ENCODE measurements at places on chromosomes 7 and 10.

GRCh38 chr7:85573844-85574243 lies 387.0 kb upstream of the SEMA3D start:
- no peak for DNase-seq

GRCh38 chr7:84384417-84384816 lies 189.8 kb upstream of the SEMA3A start:
- DNase-seq: no peak

DNA sequence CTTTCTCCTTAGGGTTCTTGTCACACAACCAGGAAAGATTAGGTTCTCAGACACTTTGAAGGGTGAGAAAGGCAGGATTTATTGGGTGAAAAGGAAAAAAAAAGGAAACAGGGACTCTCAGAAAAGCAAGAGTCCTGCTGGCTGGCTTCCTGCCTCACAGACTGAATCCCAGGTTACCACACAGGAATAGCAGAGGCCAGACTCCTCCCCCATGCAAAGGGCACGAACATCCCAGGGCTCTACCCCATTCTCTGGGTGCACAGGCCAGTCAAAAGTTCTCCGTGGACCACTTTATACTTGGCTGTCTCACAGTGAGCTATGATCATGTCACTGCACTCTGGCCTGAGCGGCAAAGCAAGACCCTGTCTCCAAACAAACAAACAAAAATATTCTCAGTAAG lies 42.6 kb downstream of the HOXA1 start:
- no peak for DNase-seq

DNA sequence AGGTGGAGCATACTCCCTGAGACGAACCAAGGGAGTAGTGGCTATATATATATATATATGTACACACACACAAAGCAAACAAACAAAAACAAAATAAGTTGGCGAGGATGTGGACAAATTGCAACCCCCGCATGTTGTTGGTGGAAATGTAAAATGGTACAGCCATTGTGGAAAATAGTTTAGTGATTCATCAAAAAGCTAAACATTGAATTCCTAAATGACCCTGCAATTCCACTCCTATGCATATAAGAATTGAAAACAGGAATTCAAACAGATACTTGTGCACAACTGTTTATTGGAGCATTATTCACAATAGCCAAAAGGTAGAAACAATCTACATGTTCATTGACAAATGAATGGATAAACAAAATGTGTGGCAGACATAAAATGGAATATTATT lies 407.9 kb downstream of the KCNMA1 start:
- DNase-seq: no peak

GRCh38 chr10:3485057-3485686 lies 299.8 kb downstream of the KLF6 start:
- no peak for DNase-seq

- no peak for DNase-seq
These were observed 305.0 kb upstream of the LRGUK start for GRCh38 chr7:133822001-133822641.

GRCh38 chr10:94210440-94211168 lies 152.1 kb downstream of the NOC3L start:
- no peak for DNase-seq

DNA sequence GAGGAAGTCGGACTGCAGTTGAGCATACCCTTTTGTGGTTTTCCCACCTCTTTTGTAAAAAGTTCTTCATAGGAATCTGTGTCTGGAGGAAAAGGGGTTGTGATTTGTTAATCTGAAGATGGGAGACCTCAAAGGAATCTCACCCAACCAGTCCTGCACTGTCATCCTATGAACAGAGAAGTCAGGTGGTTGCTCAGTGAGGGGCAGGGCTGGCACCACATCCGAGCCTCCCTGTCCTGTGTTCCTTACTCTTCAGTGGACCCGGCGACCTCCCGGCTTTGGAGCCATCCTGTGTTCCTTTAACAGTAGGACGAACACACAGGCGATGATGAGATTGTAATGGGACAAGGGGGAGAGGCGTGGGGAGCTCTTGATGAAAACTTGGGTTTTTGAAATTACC lies 2.8 kb upstream of the MGMT start:
- no peak for DNase-seq

DNA sequence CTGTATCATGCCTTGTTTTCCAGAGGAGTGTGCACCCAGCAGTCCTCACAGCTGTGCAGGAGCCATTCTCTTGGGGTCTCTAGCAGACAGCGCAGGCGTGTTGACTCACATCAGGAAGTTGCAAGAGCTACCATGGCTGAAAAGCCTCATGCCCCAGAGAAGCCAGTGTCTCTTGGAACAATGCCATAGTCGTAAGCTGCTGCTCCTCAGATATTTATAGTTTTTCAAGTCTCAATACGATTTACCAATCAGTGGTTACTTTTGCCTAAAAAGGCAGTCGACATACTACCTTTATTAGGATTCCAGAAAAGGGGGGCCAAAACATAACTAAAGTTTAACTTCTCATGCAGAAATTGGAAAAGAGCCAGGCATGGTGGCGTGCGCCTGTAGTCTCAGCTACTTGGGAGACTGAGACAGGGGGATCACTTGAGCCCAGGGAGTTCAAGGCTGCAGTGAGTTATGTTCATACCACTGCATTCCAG lies 407.7 kb downstream of the PARD3 start:
- DNase-seq: no peak

DNA sequence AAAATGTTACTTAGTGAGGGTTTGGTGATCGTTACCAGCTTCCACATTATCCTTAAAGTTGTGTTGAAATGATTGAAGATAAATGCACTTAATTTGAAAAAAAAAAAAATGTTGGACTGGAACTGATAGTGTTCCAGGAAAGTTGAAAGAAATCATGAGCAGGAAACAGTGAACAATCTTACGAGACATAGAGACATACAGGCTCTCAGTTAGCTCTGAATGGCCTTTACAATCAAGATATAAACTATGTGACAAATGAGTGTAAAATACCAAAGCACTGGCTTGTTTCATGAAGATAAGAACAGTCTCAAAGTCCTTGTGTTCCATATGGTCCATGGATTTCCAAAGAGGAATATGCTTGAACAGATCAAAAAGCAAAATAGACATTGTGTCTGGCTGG lies 430.1 kb upstream of the ETV1 start:
- DNase-seq: no peak

DNA sequence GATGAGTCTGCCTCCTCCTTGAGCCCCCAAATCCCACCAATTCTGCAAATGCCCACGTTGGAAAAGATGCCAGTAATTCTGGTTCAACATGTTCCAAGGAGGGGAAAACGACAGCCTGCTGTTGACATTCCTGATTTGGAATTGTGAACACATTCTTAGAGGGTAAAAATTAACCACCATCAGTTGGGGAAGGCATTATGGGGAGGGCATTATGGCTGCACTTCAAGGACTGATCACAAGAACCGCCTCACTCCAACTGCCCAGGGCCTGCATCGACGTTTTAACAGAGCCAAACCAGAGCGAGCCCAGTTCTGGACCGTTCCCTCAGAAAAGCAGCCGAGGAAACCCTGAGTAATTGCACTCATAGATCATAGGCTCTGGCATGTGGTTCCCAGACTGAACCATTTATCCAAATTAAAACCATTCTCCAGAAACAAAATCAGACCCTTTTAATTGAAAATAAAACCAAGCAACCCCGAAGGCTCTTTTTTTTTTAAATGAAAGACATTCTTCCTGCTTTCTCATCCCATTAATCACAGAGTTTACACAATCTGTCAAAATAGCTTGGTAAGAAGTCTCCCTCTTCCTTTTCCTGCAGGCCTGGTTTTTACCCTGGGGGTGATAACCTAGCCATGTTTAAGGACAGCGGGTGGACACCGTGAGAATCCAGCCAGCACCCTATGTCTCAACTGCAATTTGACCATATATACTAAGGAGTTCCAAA lies 8.0 kb downstream of the TNS3 start:
- DNase-seq: no peak

DNA sequence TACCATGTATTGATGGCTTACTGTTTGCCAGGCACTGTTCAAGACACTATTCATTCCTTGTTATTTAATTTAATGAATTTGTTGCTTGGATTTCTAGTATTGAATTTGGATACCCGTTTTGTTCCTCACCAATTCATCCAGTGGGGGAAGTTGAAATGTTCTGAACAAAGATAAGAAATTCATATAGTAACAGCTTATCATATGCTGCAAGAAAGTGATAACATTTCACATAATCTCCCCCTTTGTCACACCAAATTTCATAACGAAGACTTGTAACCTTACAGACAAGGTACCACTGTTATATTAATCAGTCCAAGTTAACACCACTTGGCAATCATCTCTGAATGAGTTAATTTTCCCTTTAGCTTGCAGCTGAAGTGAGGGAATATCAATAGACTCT lies 42.1 kb downstream of the SCIN start:
- DNase-seq: no peak

- DNase-seq: no peak
These were observed 4.1 kb downstream of the COA1 start for GRCh38 chr7:43725251-43725650.

GRCh38 chr7:54917613-54918391 lies 101.0 kb upstream of the EGFR start:
- no peak for DNase-seq

GRCh38 chr7:44798649-44799305 lies 2.3 kb downstream of the PPIA start:
- no peak for DNase-seq

- no peak for DNase-seq
These were observed 144.8 kb upstream of the KLF14 start for GRCh38 chr7:130878785-130879184.

DNA sequence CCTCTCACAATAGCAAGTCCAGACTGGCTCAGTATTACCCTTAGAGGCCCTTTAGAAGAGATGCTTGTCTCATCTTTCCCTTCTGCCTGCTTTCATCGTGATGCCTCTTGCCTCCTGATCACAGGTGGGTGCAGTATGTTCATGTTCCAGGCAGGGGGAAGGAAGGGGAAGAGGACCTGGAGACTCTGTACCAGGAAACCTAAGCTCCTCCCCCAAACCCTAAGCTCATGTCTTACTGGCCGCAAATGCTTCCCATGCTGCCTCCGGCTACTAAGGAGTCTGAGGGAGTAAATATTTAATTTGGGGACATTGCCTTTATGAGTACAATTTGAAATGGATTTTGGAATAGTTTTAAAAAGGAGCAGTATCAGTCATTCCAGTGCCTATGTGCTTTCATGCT lies 192.6 kb downstream of the CDCA7L start:
- DNase-seq: no peak

- peak; percentile 1 for DNase-seq
These were observed 40.4 kb upstream of the DLX5 start for GRCh38 chr7:97064972-97065587.

- no peak for DNase-seq
These were observed 121.7 kb upstream of the CSTF2T start for GRCh38 chr10:51821045-51821444.

- DNase-seq: no peak
These were observed 51.9 kb upstream of the ABLIM1 start for GRCh38 chr10:114709984-114710383.

DNA sequence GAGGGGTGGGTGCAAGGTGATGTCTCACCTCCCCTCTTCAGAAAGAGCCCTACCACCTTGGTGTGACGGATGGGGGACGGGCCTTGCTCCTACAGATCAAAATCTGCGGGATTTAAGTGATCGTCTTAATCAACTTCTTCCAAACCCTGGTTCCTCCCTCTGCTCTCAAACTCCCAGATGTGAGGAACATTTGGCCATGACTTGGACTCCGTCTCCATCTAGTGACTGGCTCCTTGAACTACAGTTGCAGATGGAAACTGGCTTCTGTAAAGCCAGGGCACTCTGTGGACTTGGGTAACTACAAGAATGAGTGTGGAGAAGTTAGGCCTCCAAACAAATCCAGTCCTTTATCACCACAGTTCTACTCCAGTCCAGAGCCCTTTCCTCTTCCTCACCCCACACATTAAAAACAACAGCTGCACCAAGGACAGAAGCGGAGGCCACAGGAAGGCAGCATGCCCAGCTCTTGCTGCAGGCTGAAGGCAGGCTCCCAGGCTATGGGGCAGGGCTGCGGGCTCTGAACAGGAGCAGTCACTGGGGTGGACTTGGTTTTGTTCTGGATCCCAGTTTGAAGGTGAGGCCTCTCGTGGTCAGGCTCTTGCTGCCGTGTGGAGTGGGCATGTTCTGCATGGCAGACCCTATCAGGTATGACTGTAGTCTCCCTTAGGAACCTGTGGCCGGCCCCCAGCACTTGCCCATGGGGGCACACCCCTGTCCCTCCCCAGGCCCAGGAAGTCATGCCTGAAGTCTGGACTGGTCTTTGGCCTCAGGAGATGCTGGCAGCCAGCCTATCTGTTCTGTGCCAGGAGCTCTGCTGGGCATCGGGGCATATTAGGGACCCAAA lies 79.4 kb downstream of the VWC2 start:
- DNase-seq: no peak

- no peak for DNase-seq
These were observed 1346.8 kb upstream of the CELF2 start for GRCh38 chr10:9670911-9671310.

- DNase-seq: no peak
These were observed 114.1 kb upstream of the CARD11 start for GRCh38 chr7:3157566-3158287.

GRCh38 chr10:128734161-128734560 lies 607.9 kb upstream of the MKI67 start:
- DNase-seq: no peak

DNA sequence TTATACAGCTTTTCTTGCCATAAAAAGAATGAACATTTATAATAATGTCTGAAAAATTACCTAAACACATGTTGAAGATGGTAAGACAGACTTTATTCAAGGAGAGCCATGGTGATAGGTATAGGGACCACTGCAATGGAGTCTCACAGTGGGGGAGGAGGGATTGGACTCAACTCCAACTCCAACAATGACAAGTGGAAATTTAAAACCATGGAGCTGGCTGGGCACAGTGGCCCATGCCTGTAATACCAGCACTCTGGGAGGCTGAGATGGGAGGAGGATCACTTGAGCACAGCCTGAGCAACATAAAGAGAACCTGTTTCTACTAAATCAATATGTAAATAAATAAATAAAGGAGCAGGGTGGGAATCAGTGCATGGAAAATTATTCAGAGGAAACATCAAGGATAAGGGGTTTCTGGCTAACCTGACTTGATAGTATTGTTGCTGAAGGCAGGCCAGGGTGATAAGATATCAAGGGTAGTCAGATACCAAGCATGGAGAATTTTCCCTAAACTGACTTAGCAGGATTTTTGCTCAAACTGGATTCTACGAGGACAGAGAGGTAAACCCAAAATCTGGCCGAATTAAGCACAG lies 19.5 kb upstream of the MICU1 start:
- DNase-seq: no peak

GRCh38 chr10:74900297-74900696 lies 73.9 kb downstream of the KAT6B start:
- DNase-seq: no peak

DNA sequence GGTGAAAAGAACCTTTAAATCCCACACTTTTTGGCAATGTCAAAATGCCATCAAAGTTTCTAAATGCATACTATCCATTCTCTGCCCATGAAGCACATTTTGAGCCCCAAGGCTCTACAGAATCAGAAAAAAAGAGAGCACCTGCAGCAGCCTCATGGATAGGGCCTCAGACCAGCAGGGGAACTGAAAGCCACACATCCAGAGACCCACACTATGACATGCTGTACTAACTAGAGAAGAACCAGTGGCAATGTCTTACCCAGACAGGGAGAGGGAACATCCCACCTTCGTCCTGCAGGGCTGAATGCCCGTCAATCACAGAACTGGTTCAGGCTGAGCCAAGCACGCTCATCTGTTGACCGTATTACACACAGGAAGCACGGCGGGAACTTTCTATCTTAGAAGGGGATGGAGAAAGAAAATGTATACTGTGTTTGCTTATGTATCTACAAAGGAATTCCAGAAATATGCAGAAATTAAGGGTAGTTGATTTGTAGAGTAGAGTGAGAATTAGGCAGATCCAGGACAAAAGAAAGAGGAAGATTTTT lies 237.2 kb downstream of the GLI3 start:
- no peak for DNase-seq

- no peak for DNase-seq
These were observed 71.5 kb downstream of the SLC35B4 start for GRCh38 chr7:134245253-134245652.

All from stimulated activated CD8-positive, alpha-beta memory T cell treated with anti-CD3 and anti-CD28 coated beads, Interleukin-15, amount 100 ng/mL, for 4 hours (primary cell).